ENCODE measurements at places on chromosomes 11 and 22.

DNA sequence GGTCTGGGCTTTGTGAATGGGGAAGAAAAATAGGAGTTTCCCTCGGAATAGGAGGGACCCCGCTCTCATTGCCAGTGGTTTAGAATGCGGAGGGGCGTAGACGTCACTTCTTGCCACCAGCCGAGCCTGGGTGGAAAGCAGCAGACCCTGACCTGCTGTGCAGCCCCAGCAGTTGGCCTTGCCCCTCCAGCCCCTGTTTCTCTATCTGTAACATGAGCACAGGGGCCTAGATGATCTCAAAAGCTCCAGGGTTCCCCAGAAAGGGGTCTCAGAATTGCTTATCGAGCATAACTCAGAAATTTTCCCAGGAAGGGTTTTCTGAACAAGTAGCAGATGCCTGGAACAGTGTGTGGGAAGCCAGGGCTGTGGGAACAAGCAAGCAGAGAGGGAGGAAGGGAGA, 43.9 kb downstream of the C11orf91 start:
- DNase-seq = no peak

DNA sequence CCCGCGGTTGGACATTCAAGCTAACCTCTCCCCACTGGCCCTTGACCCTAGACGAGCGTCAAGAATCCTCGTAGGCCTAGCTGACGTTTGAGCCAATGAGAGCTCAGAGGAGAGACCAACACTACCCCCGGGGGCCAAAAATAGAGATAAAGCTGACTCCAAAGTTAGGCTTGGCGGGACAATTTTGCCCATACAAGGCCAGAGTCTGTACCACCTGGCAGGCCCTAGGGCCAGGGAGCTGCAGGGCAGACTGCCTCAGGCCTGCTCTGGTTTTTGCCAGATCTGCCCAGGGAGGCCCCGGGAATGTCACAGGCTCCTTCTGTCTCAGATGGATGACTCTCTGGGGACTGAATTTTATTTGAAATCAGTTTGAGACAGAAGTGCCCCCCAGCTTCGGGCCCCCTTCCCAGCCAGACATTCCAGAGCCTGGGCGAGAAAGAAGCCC, 40.8 kb upstream of the ACCSL start:
- DNase-seq = no peak

- DNase-seq = no peak
Measured at GRCh38 chr11:132576706-132577105, 955.6 kb downstream of the OPCML start.

DNA sequence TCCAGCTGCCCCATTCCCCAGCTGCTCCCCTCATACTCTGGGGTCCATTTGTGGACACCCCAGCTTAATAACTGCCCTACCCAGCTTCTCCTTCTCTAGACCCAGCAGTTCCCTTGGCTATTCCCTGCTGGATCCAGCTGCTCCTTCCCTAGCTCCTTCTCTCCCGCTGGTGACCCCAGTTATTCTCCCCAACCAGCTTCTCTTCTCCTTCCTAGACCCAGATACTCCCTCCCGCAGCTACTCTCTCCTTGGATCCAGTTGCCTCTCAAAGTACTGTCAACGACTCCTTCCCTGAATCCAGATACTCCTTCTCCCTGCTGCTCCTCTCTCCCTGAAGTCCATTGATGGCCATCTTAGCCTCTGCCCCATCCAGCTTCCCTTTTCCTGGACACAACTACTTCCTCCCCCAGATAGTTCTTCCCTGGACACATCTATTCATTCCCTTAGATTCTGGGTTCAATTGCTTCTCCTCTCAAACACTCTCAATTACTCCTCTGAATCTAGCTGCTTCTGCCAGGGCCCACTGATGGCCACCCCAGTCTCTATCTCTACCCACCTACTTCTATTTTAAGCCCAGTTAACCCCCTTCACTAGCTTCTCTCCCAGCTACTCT, 11.6 kb downstream of the SELENOM start:
- no peak for DNase-seq

GRCh38 chr11:123377355-123377754, 52.7 kb upstream of the GRAMD1B start:
- DNase-seq = no peak

DNA sequence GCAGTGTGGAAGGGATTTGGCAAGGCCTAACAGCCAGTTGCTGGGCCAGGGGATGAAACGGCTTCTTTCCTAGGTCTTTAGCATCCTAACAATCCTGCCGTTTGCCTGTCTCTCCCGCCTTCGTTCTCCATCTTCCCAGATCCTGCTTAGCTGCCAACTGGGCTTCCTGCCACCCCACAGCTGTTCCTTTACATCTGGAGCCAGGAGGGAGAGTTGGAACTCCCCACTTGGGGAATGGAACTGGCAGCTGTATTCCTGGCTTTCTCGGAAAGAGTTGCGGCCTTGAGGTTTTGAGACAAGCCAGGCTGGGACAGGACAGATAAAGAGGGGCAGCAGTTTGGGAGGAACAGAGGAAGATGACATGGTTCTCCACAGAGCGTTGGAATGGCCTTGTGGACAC, 59.6 kb downstream of the ST3GAL4 start:
- no peak for DNase-seq

DNA sequence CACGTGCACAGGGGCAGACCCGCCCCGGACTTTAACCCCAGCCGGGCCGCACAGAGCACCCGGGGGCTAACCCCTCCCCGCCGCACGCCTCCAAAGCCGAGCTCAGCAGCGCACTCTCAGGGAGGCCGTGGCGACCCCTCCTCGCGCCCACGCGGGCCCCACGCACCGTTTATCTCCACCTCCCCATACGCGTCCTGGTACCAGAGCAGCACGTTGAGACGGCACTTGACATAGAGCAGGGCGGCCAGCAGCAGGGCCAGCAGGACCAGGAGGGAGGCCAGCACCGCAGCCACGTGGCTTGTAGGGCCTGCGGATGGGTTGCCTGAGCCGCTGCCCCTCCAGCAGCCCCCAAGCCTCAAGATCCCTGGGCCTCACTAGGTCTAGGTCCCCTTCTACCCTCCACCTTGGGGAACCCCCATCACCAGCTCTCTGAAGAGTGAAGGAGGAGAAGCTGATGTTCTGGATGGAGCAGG, 7.1 kb downstream of the SIGIRR start:
- DNase-seq = no peak

DNA sequence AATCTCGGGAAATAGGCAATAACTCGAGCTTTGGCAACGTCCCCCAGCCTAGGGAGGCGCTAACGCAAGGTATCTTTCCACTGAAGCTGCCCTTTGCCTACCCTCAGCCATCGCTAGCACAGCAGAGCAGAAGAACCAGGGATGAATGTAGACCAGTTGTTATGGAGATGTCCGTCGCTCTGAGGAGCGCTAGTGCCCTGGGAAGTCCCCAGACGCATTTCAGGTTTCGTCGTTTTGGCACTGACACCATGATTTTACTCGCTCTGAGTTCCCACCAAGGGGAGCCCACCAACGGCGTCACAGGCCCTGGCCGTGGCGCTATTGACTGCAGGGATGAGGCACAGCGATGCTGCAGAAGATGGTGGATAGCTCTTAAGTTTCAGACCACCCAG, 22.7 kb upstream of the BDNF start:
- no peak for DNase-seq

- DNase-seq = no peak
Measured at GRCh38 chr11:102396708-102397563, 49.9 kb downstream of the BIRC2 start.
